ENCODE measurements at places on chromosomes 2 and 18.

GRCh38 chr18:57910134-57910533, 107.0 kb upstream of the ATP8B1 start:
- DNase-seq, result no peak

- no peak for DNase-seq
Observed at GRCh38 chr2:238505892-238506280, 79.2 kb downstream of the ASB1 start.

DNA sequence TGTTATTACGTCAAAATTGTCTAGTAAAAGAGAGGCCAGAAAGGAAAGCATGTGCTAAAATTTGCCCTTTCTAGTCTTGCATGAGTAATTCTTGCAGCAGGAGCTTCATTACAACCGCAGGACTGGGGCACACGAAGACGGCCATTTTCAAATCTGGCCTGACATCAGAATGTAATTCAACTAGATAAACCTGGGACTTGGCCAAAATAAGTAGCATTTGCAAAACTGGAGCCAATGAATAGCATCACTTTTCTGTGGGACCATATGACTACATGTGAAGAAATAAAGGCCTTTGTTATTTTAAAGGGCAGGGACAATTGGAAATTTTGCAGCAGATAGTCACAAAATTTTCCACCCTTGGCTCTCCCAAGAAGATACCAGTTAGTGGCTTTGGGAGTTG, 3.0 kb upstream of the FZD7 start:
- no peak for DNase-seq

- DNase-seq, result no peak
Observed at GRCh38 chr2:66024391-66024790, 410.5 kb upstream of the MEIS1 start.

GRCh38 chr2:105887256-105887655, 142.5 kb downstream of the NCK2 start:
- no peak for DNase-seq

DNA sequence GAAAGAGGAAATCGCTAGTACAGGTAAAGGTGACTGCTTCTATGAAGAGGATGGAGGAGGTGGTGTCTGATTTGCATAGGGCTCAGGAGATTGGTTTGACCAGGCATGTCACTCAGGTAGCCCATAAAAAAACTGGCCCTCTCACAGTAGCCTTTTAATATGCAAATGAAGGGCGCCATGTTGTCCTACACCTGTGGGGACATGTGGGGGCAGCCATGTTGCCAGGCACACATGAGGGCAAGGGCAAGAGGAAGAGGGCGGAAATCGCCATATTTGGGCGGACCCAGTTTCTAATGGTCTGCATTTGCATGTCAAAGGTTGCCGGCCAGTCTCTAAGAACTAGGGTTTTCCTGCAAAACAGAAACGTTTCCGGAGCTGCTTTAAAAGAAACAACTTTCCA, 1330.6 kb downstream of the DSC3 start:
- no peak for DNase-seq

DNA sequence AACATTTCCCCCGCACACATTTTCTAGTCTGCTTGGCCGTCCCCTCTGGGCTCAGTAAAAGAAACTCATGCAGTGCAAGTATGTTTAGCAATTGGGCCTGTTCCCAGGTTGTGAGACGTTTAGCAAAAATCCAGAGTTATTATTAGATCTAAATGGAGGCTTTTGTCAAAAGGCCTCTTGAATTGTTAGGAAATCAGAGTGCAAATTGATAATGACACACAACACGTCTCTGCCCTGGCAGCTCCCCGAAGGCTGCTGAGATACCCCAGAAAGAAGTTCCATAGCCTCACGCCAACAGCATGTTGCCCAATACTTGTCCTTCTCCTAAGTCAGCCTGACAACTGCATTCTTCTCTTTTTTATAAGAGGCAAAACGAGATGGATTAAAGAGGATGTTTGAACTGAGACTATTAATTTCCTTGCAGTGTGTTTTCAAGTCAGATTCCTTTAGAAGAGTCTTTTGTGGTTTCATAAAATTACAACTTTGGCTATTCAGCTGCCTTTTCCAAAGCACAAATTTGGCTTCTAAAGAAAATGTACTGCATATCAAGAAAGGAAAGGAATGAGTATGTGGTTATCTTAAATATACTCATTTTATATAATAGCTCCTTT, 202.2 kb downstream of the TRIB2 start:
- DNase-seq, result no peak

- DNase-seq, result no peak
Observed at GRCh38 chr2:9398881-9399780, 24.2 kb downstream of the ITGB1BP1 start.

GRCh38 chr18:44805643-44806042, 125.0 kb downstream of the SETBP1 start:
- no peak for DNase-seq

GRCh38 chr2:233974530-233975071, 57.4 kb downstream of the TRPM8 start:
- no peak for DNase-seq

- no peak for DNase-seq
Observed at GRCh38 chr2:8584174-8585066, 97.4 kb upstream of the ID2 start.

- DNase-seq, result no peak
Observed at GRCh38 chr18:61856678-61857077, 36.1 kb downstream of the RNF152 start.

GRCh38 chr2:177622521-177622920, 229.9 kb downstream of the AGPS start:
- DNase-seq, result no peak

Measured in activated CD8-positive, alpha-beta memory T cell treated with anti-CD3 and anti-CD28 coated beads for 48 hours (primary cell).